ENCODE measurements at places on chromosomes 1 and 21.

DNA sequence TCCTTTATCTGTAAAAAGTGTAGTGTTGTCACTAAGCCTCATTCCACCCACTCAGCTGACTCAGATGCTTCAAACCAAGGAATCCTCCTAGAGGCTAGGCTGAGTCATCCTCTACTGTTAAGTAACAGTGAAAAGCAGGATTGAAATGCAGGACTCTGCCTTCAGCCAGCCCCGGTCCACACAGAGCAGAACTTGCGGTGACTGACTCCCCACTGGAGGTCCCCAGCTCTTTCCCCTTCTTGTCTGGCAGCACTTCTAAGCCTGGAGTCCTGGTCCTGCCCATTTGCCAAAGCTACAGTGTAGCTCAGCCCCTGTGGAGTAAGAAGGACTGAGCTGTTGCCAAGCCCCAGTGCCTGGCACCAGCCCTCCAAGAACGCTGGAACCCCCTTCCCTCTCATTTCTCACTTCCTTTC is 1.7 kb downstream of the RAB7B start:
- no peak for DNase-seq

- no peak for DNase-seq
Measured at GRCh38 chr1:61337981-61338848, 255.9 kb downstream of the NFIA start.

DNA sequence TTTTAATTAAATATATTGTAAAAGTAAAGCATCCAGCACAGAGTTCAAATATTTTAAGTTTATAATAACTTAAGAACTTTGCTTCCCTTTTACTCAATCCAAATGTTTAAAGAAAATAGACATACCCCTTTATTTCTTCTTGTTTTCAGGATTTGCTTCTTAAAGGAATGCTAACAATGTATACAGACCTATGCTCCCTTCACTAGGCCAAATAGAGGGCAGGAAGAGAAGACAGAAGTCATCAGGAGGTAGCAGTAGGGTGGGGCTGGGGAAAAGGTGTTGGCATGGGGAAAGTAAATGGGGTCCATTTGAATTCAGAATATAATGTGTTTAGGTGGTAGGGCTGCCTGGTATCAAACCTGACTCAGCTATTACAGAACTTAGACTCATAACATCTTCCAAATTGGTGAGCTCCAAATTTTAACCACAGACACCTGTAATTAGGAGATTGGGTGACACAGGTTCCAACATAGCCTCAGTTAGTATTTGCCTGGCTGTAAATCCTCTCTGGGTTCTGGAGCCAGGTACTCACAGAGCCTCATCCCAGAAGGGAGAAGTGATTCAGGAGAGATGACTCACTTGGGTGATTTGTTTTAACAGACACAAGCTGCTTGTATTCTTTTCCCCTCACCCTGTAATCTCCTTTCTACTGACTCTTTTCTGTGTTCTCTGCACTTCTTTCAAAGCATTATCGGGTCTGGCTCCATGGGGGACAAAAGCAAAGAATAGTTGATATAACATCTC is 60.1 kb upstream of the DUSP10 start:
- DNase-seq: no peak

DNA sequence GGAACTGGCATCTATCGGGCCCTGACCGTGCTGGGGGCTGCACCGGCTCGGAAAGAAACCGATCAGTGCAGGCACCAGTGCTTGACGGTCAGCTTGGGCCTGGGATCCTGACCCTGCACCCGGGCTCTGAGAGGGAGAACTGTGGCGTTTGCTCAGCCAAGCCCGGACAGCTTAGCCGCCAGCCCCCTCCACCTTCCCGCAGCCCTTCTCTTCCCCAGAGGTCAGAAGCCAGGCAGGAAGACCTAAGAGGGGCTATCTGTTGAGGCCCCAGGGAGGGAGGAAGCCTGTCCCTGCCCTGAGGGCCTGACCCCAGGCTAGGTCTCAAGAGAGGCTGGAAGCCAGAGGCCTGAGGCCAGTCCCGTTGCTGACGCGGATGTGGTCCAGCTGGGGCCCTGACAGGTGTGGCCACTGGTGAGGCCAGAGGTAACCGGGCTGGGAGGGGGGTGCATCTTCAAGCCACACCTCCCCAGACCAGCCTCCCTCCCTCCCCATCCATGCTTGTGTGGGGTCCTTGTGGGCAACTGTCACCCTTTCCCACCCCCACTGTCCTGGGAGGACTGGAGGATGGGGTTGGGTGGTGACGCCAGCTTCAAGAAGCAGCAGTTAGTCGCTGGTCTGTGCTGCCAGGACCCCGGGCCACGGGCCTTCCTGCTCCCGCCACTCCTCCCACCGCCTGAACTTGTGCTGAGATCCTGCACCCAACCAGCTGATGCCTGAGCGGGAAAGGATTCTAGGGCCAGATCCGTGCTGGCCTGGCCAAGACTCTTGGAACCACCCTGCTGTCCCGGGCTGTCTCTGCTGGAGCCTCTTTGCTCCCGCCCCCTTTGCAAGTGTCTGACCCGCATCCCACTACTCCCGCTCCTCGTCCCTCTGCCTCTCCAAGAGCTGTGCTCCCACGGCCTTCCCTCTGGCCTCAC is 2.6 kb upstream of the DVL1 start:
- no peak for DNase-seq

DNA sequence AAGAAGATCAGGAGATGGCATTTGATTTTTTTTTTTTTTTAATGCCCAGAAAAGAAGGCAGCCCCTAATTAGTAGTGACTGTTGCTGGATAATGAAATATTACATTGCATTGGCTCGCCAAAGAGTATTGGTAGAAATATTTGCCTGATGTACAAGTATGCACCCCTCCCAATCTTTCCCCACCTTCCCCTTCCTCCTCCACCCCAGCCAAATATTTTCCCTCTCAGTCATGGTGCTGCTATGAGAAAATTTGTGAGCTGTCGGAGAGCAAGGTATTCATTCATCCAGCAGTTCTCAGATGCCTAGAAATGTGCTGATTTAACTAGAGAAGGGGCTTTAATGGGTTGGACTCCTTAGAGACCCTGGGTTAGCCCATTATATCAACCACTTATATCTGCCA is 50.5 kb upstream of the IKBKE start:
- no peak for DNase-seq

DNA sequence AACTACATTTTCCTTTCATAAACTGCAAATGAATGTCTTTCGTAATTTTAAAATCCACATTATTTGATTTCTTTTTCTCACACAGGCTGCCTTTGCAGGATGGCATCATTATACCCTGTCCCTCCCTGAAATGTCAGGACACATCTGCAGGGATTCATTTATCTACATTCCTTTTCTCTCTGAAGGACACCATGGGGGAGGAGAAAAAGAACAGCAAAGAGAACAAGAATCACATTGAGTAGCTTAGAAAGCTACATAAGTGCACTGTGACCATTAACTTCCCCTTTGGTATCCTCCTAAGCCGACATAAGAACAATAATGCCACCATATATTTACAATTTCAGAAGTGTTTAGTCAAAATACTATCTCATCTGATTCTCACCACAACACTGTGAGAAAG is 129.5 kb downstream of the PIGK start:
- no peak for DNase-seq
